AG04450 (cell line): ENCODE measurements at places on chromosomes 11 and 22.

DNA sequence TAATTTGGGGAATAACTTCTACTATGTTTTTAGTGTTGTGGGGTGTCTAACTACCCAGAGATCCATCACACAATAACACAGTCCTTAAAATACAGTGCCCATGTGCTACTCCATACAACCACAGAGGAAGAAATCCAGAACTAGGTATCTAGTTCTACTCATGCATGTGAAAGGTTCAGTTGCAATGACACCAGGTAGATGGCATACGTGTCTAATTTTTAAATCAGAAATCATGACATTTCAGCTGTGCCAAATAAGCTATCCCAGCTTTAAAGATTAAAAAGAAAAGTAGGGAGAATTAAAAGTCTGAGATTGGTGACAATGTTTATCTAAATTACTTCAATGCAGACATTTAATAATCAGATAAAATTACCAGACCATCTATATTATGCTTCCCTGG, 122.2 kb downstream of the CD44 start:
- no peak for DNase-seq

DNA sequence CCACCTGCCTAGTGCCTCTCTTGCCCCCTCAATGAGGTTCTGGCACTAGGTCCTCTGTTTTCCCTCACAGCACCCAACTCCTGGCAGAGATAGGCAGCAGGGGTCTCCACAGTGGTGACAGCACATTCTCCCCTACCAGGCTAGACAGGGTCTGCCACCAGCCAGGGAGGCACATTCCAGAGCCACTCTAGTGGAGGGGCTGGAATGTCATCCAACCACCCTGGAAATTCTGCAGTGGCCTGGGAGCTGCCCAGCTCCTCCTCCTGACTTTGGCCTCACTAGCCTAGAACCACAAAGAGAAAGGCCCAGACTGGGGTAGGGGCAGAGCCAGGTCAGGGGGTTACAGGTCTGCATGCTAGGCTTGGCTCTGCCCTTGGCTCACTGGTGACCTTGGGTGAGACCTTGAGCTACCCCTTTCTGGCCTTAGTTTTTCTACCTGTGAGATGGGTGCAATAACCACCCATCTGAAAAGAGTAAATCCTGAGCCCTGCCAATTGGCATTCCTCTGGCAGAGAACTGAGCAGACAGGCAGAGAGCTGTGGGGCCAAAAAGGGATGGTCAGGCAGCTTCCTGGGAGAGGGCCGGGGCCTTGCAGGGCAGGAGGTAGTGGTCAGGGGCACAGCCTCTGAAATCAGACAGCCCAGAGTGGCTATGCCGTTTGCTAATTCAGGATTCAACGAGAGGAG, 7.1 kb downstream of the P2RY2 start:
- DNase-seq = no peak

GRCh38 chr22:17883356-17883755, 109.1 kb upstream of the BID start:
- no peak for DNase-seq

DNA sequence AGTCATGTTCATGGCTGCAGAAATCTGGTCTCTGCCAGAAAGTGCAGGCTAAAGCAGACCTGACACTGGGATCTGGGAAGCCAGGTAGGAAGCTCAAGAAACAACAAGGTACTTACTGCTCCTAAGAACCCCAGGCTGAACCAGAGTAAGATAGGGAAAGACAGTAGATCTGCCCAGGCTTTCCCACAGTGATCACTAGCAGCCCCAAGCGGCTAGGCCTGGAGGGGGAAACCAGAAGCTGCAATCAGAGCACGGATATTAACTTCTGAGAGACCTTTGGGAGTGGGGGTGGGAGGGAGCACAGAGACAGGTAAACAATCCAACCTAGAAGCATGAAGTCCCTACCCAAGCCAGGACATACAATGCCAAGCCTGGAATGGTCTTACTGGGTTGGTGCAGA, 135.2 kb upstream of the C11orf58 start:
- DNase-seq = no peak

- DNase-seq = peak; percentile 4
These were observed 36.2 kb downstream of the DLG2 start for GRCh38 chr11:85590848-85591483.

GRCh38 chr11:66189031-66189745, 79.3 kb upstream of the RAB1B start:
- DNase-seq = no peak

- peak; percentile 2 for DNase-seq
These were observed 1188.2 kb upstream of the RAG2 start for GRCh38 chr11:37786214-37786755.

GRCh38 chr22:32569956-32570355, 95.3 kb downstream of the FBXO7 start:
- no peak for DNase-seq

DNA sequence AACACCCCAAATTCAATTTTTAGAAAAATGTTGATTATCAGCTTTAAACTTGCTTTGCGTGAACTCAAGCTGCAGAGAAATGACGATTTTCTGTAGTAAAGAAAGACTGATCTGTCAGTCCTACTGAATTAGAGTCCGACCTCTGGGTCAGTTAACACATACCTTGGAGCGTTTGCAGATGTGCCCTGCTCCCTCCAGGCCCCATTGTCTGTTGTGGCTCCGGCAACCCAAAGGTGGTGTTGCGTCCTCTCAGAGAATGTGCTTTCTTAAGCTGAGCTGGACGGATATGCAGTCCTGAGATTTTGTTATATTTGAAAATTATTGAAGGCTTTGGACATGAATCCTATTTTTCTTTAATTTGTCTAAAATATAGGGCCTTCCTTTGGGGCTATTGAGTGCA, 31.5 kb upstream of the MYO18B start:
- no peak for DNase-seq

GRCh38 chr11:122642971-122643370, 12.6 kb upstream of the UBASH3B start:
- DNase-seq = no peak

- no peak for DNase-seq
These were observed 14.3 kb downstream of the TOLLIP start for GRCh38 chr11:1295086-1295485.

DNA sequence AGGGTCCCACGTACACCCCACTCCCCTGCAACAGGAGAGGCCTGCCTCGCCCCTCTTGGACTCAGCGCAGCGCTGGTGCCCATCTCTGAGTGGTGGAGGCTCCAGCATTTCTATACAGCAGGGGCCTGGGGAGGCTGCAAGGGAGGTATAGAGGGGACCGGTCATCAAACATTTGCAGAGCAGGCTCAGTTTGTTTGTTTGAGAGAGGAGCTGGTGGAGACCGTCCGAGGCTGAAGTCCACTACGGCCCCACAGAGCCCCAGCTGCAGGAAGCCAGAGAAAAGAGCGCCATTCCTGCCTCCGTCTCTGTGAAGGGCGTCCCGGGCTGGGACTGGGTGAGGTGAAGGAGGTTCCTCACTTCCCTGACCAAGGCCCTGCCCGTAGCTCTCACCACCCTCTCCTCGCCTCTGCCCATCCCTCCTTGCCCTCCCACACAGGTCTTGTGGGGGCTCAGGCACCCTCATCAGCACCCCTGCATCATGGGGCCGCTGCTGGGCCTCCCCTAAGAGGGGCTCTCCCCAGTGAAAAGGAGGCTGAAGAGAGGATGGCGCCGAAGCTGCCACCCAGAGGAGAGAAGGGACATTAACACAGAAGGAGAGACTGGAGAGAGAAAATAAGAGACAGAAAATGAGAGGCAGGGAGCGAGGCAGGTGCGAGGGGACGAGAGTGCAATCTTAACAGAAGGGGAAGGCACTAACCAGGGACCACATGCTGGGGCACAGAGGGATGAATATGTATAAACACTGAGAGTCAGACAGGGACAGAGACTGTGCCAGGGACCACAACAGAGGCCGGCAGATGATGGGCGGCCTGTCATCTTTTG, 24.5 kb downstream of the RPUSD4 start:
- DNase-seq = no peak

GRCh38 chr22:45878051-45878781, 98.7 kb downstream of the WNT7B start:
- no peak for DNase-seq

- DNase-seq = no peak
These were observed 57.3 kb downstream of the WNT7B start for GRCh38 chr22:45919504-45920286.

DNA sequence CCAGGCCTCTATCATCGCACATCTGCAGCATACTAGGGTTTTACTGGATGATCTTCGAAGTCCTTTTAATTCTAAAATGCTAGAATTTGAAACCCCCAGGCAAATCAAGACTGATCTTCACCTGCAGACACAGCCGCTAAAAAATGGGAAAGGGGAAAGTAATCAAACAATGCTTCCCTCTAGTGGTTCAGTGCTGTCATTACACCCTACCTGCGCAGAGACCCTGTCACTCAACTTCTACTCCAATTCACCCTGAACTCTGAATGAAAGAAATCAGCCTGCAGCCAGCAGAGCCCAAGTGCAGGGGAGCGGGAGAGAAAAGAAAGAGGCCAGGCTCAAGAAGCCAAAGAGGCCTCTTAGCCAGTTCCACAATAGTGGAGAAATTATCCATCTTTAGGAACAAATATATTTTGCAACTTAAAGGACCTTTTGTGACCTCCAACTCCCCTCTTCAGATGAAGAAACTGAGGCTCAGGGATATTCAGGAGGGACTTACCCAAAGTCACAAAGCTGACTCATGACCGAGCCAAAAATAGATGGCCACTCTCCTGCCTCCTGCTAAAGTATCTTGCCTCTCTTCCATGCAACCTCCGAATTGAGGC, 33.0 kb downstream of the SERGEF start:
- no peak for DNase-seq

GRCh38 chr11:126139111-126140091, 72.0 kb downstream of the RPUSD4 start:
- no peak for DNase-seq

- no peak for DNase-seq
These were observed 31.7 kb downstream of the LIF start for GRCh38 chr22:30214703-30215407.

DNA sequence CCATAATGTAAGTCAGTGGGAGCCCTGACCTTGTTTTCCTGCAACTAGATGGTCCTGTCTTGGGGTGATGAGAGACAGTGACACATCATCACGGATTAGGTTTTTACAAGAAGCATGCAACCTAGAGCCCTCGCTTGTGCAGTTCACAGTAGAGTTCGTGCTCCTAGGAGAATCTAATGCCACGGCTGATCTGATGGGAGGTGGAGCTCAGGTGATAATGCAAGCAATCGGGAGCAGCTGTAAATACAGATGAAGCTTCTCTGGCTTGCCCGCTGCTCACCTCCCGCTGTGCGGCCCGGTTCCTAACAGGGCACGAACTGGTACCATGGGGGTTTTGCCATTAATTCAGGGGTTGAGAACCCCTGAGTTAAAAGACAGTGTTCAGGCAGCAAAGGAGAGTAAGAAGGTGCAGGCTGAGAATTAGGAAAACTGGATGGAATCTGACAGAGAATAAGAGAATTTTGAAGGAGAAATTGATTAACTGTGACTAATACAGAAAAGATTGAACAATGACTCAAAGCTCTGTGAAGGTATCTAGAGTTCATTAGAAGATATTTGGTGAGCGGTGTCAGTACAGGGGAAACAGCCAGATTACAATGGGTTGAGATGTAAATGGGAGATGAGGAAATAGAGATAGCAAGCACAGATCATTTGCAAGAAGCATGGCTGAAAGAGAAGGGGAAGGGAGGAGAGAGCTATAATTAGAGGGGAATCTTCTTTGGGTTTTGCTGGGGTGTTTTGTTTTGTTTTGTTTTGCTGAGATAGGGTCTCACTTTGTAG, 21.0 kb downstream of the WEE1 start:
- no peak for DNase-seq

GRCh38 chr11:72224564-72225410, at the start of gene INPPL1:
Gene INPPL1 (plus strand): TSS chr11:72224767. CDS start chr11:72224985, 218 bp downstream.
- no peak for DNase-seq

DNA sequence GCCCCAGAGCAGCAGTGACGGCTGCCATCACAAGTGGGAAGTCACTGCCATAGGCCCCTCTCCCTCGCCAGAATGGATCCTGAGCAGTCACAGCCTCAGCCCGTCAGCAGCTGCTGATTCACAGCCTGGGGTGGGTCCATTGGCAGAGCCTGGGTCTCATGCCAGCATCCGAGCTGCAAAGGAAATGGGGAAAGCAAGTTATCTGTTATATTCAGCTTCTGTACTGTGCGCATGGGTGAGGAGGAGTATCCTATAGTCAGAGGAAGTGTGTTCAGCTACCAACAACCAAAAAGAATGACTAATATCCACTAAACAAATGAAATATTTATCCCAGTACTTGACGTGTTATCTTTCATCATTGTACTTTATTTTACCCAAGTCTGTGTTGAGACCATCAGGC, 119.7 kb downstream of the RCN1 start:
- no peak for DNase-seq

- DNase-seq = no peak
These were observed 6.4 kb downstream of the VPS51 start for GRCh38 chr11:65102142-65103095.

DNA sequence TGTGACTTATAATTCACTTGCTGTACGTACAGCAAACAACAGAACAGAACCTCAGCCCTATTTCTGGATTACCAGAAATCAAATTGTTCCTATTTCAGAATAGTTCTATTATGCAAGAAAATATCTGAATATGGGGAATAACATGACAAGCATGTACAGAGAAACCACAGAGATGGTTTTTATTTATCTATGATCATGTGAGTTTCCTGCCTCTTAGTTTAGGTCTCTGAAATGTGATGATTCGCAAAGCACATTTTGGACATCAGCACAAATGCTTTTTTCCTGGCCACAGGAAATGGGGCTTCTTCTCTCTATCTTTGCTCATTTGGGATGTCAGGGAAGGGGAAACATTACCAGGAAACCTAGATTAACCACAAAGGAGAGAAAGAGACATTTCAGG, 266.7 kb upstream of the CTSC start:
- DNase-seq = peak; percentile 36

DNA sequence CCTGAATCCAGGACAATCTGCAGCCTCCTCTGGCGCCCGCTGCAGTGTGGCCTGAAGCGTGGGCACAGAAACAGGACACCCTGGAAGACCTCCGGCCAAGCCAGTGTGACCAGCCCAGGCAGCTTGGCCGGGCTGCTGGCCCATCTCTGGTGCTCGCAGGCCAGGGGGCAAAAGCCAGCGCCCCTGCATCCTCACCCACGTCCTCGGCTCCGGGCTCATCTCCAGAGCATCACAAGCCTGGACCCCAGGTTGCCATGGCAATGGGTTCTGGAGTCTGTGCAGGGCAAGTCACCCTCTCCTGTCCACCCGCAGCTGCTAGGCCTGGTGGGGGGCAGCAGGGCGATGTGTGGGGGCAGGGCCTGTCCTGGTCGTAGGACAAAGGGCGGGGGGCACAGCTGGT, 9.3 kb upstream of the PDGFB start:
- DNase-seq = no peak

GRCh38 chr11:93633835-93634234, 27.6 kb upstream of the CEP295 start:
- no peak for DNase-seq

GRCh38 chr11:126135235-126136176, 72.8 kb upstream of the CDON start:
- DNase-seq = no peak

GRCh38 chr11:68012044-68012842, 2.1 kb downstream of the ALDH3B1 start:
- no peak for DNase-seq
